Retina (tissue), 1 donor: ENCODE measurements at places on chromosomes 1 and 21.

DNA sequence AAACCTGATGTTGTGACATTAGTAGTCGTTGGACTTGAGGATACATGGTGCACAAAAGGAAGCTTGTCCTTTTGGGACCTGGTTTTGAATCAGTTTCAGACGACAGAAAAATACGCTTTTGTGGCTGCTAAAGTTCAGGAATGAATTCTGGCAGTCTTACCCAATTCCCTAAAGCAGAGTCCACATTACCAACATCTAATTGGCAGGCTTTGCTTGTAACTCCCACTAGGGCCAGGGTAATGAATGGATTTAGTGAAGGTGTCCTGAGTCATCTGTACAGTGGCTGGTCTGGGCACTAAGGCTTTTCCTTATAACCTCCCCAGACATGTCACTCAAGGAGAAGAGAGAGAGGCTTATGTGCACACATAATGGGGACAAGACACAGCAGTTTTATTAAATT lies 66.2 kb upstream of the RNPC3 start:
- DNase-seq = peak; percentile 10

- DNase-seq = no peak
Observed at GRCh38 chr1:44934791-44935190, 51.6 kb downstream of the EIF2B3 start.

GRCh38 chr21:16821588-16821987 lies 691.3 kb upstream of the CXADR start:
- no peak for DNase-seq

DNA sequence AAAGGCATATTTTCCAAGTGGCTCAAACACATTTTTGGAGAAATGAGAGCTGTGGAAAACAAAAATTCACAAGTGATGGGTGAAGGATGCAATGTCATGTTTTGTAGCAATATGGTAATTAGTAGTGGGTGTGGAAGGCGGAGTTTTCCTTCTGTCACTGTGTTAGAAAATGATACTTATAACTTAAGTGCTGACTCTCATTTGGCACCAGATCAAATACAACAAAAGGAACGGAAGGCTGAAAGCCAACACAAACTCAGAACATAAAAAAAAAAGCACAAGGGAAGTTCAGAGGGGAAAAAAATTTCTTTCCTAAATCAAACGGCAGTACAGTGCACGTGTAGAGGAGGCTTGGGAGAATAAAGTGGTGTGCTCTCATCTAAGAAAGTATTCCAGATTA lies at the start of gene TNFSF18:
TSS of gene TNFSF18 (minus strand) at position 77 of the 400 bp plus-strand sequence. CDS start at position 32, 45 bp downstream.
- no peak for DNase-seq

DNA sequence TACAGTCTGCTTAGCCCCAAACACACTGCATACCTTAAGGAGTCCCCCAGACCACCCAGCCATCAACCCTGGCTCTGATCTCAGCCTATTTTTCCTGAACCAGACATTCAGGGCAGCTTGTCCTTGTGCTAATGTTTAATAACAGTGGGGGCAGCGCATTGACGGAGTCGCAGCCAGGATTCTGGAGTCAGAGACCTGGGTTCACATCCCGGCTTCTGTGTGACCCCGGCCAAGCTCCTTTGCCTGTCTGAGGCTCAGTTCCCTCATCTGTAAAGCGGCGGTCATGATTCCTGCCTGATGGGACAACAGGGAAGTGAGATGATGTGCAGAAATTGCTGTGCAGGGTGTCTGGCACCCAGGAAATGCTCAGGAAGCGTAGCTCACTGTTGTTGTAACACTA lies 63.1 kb downstream of the MATN1 start:
- DNase-seq = no peak

DNA sequence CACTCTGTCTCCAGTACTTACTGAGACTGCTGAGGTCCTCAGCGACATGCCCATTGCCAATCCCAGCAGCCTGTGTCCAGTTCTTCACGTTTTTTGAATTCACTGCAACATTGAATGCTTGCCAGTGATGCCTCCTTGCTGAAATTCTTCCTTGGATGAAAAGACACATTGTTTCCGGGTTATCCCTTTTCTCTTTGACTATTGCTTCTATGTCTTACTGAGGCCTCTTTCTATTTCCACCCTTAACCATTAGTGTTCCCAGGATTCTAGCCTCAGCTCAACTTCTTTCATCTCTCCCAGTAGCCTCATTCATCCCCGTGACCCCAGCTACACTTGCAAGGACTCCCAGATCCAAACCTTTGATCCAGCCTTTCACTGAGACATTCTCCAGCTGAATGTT lies 46.5 kb upstream of the KIF26B start:
- no peak for DNase-seq

GRCh38 chr1:221719987-221720386 lies 21.9 kb downstream of the DUSP10 start:
- no peak for DNase-seq

GRCh38 chr21:45190013-45190412 lies 97.7 kb downstream of the POFUT2 start:
- DNase-seq = no peak

- DNase-seq = no peak
Observed at GRCh38 chr1:222387007-222387814, 160.7 kb downstream of the HHIPL2 start.

DNA sequence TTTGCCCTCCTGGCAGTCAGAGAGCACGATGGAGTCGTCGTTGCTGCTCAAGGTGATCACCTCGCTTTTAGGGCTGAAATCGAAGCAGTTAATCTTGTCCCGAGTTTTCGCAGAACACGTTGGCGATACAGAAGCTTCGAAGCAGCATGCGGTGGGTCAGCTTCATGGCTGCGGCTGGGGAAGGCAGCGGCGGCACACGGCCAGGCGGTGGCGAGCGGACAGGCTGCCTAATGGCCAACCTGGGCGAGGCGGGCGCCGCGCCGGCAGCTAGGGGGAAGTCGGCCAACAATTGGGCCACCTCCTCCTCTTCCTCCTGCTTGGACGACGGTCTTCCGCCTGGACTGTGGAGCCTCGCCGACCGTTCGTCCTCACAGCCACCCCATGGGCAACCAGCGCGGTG lies 34.8 kb downstream of the CDC7 start:
- no peak for DNase-seq

GRCh38 chr1:69485616-69486015 lies 82.1 kb upstream of the LRRC7 start:
- DNase-seq = no peak

GRCh38 chr1:234909851-234910250 lies 218.8 kb downstream of the TOMM20 start:
- no peak for DNase-seq

DNA sequence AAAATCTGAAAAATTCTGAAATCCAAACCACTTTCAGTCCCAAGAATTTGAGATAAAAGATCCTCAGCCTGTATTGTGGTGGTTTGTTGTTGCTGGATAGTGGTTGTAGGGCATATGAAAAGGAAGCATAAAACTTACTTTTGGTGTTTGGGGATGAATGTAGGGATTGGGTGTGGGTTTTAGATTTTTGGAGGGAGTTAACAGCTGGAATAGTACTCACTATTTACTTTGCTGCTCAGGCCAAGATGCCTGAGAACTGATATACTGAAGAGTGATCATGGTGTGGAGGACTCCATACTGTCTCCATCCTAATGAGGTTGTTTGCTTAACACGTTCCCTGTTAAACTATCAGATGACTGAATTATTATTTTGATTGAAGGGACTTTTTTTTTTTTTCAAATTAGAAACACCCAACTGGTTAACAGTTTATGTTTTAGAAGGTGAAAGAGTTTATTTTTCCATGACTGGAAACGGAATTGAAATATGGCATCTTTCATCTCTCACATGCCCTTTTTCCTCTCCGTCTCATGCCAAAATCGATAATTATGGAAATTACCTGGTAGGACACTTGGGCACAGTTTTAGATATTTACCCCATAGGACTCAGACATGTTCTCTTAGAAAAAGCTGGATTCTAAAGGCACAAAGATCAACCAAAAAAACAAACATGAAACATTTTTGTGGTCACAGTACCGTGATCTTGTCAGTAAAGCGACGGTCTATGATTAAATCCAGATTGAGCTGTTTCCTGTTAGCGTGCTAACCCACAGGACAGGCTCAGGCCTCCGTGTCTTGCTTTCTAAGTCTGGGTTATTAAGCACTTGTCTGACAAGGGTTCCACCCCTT lies 37.3 kb downstream of the RGL1 start:
- no peak for DNase-seq

DNA sequence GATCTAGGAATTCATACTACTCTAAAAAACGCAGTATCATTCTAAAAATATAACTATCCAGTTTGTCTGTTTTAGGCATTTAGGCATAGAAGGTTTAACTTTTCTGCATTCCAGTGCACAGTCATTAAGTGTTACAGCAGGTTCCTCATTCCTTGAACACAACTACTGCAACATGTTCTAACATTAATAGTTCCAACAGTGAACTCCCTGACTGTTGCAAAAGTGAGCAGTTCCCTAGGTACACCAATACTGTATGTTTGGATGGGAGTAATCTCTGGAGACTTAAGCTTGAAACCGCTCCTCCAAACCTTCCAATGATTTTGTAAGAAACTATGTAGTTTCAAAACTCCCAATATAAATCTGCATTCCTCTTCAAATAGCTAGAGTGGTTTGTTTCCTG lies 46.2 kb downstream of the UCHL5 start:
- no peak for DNase-seq

GRCh38 chr1:88595355-88596002 lies 88.6 kb upstream of the PKN2 start:
- DNase-seq = no peak

DNA sequence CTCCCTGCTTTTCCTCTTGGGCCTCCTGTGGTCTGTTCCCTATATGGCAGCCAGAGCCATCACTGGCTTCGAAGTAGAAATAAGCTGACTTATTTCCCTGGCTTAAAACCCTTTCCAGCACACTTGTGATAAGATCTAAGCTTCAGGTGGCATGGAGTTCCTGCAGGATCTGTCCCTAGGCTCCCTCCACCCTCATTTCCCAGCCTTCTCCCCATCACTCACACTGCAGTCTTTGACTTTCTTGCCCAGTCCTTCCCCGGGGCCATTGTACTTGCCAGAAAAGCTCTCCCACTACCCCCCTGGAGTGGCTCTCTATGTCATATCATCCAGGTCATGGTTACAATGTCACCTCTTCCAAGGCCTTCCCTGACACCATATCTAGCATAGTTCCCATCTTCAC lies 55.8 kb downstream of the KCNJ6 start:
- no peak for DNase-seq

DNA sequence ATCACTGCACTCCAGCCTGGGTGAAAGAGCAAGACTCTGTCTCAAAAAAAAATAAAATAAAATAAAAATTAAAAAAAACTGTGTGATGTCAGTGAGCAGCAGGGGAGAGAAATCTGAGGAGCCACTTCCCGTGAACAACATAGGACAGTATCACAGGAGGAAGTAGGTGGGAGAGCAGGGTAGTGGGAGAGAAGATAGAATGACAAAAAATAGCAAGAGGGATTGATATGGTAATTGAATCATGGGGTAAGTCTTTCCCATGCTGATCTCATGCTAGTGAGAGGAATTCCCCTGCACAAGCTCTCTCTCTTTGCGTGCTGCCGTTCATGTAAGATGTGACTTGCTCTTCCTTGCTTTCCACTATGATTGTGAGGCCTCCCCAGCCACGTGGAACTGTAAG lies 81.6 kb upstream of the PBX1 start:
- DNase-seq = no peak

- DNase-seq = no peak
Observed at GRCh38 chr21:29920938-29921337, 18.9 kb downstream of the GRIK1 start.

DNA sequence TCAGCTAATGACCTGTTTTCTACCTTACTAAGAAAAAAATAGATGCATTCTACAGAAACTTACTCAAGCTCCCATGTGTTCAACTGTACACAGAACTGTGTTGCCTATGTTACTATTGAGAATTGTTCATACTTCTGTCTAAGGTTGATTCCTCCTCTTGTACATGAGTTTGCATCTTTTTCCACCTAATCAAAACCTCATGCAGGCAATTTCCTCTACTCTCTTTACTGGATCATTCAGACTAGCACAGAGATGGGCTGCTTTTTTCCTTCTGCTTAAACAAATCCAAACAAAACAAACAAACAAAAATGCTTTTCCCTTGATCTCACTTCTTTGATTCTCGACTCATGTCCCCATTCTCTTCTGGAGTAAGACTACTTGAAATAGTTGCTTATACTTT lies 58.8 kb upstream of the PTGFR start:
- DNase-seq = no peak

- no peak for DNase-seq
Observed at GRCh38 chr1:235206533-235207208, 45.6 kb upstream of the RBM34 start.

GRCh38 chr21:43849532-43850299 lies 15.3 kb upstream of the AGPAT3 start:
- no peak for DNase-seq

DNA sequence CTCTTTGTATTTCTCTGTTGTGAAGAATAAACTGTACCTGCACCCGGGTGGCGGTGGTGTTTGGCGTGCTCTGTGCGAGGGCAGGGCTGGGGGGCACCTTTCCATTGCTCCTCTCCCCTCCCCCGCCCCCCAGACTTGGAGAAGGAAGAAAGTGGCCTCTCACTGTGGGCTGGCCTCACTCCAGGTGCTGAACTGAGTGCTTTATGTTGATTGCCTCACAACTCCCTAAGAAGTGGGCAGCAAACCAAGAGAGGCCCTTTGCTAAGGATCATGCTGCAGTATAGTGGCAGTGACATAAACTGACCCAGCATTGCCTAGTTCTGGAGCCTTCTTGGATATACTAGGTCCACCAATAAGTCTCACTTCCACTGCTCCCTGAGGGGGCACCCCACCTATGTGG lies 20.2 kb downstream of the A3GALT2 start:
- DNase-seq = no peak

DNA sequence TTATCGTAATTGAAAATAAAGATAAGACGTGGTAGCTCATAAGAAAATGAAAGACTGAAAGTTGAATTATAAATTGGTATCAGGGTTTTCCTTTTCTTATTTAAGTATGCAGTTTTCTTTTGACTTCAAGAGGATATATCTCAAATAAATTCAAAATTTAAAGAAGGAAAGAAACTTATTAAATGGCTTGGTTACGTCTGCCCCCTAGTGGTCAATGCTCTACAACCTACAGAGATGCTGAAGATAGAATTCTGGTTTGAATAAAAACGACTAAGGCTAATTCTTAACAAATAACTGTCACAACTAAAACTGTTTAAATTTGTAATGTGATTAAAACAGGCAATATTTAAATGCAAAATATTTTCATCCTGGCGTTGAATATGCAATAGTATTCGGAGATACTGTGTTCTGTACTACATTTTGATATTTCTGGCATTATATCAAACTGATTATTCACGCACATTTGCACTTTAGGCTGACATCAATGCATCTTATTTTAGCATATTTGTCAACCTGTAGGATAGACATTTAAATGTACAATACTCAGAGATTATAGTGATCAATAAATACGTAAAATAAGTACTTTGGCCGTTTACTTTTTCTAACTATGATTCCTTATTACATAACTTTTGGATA lies 26.8 kb downstream of the IFI44 start:
- DNase-seq = no peak
